ENCODE measurements at places on chromosomes 6 and 20.

- H3K27me3 ChIP-seq, result peaks cover 4% of the 10 kb centered on the region
- no peaks in the 10 kb centered on the region for H3K4me1 ChIP-seq
- H3K4me3 ChIP-seq, result no peak overlapping the region
- no peak for DNase-seq
- no peak overlapping the region for H3K27ac ChIP-seq
- H3K36me3 ChIP-seq, result no peaks in the 10 kb centered on the region
Measured at GRCh38 chr20:61949363-61949713, 116.3 kb downstream of the TAF4 start.

- peaks cover 8% of the 10 kb centered on the region for H3K36me3 ChIP-seq
- peak overlapping the region; percentile 32 for H3K4me3 ChIP-seq
- no peaks in the 10 kb centered on the region for H3K27me3 ChIP-seq
- H3K4me1 ChIP-seq, result peaks cover 27% of the 10 kb centered on the region
Measured at GRCh38 chr6:137810554-137811120, 56.4 kb upstream of the TNFAIP3 start.

- H3K36me3 ChIP-seq, result peaks cover 1% of the 10 kb centered on the region
- no peak overlapping the region for H3K4me3 ChIP-seq
- no peak for DNase-seq
- peaks cover 58% of the 10 kb centered on the region for H3K27me3 ChIP-seq
- H3K27ac ChIP-seq, result no peak overlapping the region
- peaks cover 3% of the 10 kb centered on the region for H3K4me1 ChIP-seq
Measured at GRCh38 chr6:165660857-165661663, 2.0 kb downstream of the PDE10A start.

DNA sequence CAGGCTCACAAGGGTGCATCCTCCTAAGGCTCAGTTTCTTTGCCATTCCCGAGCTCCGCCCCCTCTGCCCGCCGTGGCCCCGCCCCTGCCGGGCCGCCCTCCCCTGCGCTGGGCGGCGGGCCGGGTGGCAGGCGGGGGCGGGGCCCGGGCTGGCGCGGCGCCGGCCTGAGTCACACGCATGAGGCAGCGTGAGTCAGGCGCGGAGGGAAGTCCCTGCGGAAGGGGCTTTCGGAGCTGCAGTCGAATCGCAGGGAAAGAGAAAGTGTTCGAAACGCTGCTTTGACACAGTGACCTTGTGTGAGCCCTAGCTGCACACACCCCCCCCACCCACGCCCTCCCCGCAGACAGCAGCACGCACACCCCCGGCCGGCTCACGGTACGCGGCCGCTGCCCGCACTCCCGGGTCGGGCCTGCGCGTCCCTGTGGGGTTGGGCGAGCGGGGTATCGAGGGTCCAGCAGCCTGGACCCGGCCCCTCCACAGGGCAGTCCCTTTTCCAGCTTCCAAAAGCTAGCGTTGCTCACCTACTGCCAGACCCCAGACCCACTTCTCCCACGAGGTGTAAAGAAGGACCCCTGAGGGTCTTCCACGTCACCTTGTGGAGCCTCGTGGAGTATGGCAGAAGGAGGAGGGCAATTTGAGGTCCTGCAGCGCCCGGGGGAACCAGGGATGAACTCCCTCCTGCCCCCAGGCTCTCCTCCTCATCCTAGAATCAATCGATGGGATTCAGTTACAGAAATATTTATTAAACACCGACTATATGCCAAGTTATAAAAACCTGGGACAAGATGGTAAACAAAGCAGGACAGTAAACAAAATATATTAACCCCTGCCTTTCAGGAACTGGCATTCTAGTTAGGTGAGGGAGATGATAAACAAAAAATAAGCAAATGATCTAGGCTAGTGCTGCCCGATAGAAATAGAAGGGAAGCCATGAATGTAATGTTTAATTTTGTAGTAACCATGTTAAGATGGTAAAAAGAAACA, 12.4 kb upstream of the HMGA1 start:
- no peaks in the 10 kb centered on the region for H3K27me3 ChIP-seq
- peaks cover 18% of the 10 kb centered on the region for H3K4me1 ChIP-seq
- peak overlapping the region; percentile 86 for H3K27ac ChIP-seq
- peak; percentile 95 for DNase-seq

DNA sequence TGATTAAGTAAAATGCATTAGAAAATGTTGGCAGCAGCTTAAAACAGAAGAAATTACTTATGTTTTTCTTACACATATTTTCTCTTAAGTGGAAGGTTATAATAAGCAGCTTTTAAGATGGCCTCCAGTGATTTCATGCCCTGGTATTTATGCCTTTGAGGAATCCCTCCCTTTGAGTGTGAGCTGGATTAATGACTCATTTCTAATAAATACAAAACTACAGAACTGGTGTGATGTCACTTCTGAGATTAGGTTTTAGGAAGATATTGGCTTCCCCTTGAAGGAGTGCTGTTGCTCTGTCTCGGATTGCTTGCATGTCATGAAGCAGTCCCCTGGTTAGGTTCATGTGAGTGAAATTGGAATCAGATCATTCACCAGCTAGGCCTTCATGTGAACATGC, 143.2 kb upstream of the EPHA7 start:
- H3K36me3 ChIP-seq, result no peaks in the 10 kb centered on the region
- H3K4me1 ChIP-seq, result no peaks in the 10 kb centered on the region
- DNase-seq, result no peak
- H3K27ac ChIP-seq, result no peak overlapping the region
- no peaks in the 10 kb centered on the region for H3K27me3 ChIP-seq
- H3K4me3 ChIP-seq, result no peak overlapping the region

Measured in activated naive CD8-positive, alpha-beta T cell treated with anti-CD3 and anti-CD28 coated beads, Interleukin-2, amount 10 ng/mL, durations not matched to agents 7 days and 5 days (primary cell).